ENCODE measurements at places on chromosomes 7 and 10.
A peak's percentile ranks its signal among the peaks of the same experiment; 100 is the strongest.

GRCh38 chr7:57404343-57404966, 45.5 kb upstream of the ZNF716 start:
- no peak for DNase-seq

DNA sequence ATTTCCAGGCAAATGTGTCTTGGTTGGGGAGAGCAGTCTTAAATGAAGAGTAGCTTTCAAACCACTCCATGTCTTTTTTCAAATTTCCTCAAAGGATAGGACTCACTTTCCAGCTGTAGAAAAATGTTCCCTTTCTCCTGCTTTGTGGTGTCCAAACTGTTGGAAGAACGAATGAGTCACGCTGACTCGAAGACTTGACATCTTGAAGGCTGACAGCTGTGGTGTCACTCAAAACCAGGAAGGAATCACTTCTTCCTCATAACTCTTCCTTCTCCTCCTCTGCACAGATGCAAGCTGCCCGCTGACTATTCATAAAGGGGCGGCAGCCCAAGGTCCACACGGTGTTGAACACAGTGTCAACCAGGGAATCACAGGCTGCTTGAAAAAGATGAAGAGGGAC, 19.2 kb downstream of the PLA2G12B start:
- DNase-seq: no peak

DNA sequence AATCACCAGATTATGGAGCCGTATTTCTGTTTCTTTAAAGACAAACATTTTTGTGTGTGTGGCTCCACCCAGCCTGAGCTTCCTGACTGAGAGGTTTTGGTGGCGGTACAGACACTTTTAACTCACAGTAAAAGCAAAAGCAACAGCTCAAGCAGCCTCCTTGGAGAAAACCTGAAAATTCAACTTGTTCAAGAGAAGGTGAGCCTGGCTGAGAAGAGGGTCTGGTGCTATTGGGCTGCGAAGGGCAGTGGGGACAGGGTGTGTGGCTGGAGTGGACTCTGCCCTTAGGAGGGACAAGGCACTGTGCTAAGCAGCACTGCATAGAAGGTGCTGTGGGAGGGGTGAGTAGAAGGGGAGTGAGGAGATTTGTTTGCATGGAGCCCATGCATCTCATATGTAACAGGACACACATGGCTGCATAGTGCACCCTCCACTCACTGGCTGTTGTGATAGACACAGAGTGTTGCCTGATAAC, at the start of gene GIMAP7:
GIMAP7 (plus strand) TSS at position 125 of the 475 bp plus-strand sequence. CDS start 5,103 bp downstream, outside the sequence.
- DNase-seq: peak; percentile 63

DNA sequence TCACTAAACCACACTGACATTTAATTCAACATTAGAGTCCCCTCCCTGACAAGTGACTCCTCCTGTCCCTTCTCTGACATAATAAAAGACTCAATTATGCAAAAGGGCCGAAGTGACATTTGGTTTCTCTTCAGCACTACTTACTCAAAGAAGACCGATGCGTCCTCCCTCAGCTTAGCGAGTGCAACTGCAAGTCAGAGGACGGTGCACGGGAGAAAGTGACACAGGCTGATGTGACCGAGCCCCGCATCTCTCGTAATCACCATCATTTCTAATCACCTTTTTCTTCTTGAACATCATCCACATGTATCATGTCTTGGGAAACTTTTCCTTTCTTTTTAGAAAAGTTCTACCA, 155.7 kb downstream of the TCERG1L start:
- DNase-seq: no peak

DNA sequence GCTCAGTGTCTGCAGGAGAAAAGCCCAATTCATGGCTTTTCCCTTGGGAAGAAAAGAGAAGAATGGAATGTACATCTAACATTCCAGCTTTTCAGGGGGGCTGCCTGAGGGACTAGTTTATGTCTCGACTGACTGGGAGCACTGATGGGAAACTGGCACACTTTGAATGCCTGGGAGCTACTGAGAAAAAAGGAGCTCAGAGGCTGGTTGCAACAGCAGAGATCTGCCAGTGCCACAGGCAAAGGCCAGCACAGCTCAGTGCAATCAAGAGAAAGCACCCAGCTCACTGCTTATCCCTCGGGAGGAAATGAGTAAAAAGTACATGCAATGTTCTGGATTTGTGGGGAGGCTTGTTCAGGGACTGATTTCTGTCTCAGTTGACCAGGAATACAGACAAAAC, 226.2 kb downstream of the COBL start:
- no peak for DNase-seq

- no peak for DNase-seq
Measured at GRCh38 chr10:131579251-131580071, 267.9 kb upstream of the TCERG1L start.

DNA sequence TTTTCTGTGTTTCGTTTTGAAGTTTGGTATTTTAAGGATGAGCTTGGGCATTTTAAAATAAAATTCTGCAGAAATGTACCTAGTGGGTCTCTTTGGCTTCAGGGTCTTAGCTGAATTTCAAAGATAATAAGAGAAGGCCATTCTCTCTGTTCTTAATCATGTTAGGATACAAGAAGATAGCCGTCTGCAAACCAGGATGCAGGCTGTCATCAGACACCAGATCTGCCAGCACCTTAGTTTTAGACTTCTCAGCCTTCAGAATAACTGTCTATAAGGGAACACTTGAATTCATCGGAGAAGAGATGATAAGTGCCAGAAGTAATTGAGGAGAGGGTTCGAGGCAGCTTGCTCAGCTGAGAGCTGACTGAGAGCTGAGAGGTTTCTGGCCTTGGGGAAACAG, 202.1 kb downstream of the REEP3 start:
- no peak for DNase-seq

- DNase-seq: no peak
Measured at GRCh38 chr10:107741971-107742370, 577.5 kb upstream of the SORCS1 start.

GRCh38 chr10:103724771-103725170, 130.6 kb downstream of the SH3PXD2A start:
- no peak for DNase-seq

DNA sequence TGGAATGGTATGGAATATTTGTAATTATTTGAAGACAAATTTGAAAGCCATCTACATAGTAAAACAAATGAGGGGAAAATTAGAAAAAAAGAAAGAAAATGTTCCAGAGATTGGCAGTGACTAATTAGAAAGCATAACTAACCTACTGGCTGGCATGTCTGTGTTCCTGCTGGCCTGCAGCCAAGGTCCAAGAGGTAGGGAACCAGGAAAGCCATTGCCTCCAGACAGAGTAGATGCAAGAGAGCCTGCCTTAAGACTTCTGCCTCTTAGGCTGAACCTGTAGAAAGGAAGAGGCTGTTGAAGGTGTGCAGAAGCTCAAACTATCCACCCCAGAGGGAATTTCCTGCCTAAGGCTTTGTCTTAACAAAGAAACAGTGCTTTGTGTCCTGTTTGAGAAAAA, 982.0 kb downstream of the SORCS1 start:
- no peak for DNase-seq

GRCh38 chr10:73163096-73163495, 4.7 kb downstream of the ECD start:
- DNase-seq: no peak

- DNase-seq: no peak
Measured at GRCh38 chr10:3727268-3727667, 57.7 kb downstream of the KLF6 start.

- no peak for DNase-seq
Measured at GRCh38 chr7:141788296-141788695, 1.7 kb upstream of the TAS2R5 start.

DNA sequence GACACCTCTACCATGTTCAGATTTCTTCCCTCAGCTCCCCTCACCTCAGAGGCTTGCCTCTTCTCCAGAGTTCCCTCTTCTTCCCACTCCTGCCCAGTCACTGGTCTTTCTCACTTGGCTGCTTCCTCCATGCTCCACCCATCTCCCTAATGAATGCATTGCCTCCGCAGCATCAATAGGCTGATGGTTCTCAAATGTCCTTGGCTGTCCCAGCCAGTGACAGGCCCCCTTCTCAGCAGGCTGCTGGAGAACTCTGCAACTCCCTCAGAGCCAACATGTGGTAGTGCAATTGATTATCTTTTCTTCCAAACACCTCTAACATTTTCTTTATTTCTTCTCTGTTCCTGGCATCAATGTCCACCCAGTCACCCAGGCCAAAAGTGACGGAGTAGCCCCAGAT, 218.2 kb downstream of the RELN start:
- no peak for DNase-seq

- no peak for DNase-seq
Measured at GRCh38 chr10:101295261-101295660, 58.7 kb upstream of the BTRC start.

GRCh38 chr10:22682237-22683139, 31.9 kb downstream of the PIP4K2A start:
- peak; percentile 64 for DNase-seq

DNA sequence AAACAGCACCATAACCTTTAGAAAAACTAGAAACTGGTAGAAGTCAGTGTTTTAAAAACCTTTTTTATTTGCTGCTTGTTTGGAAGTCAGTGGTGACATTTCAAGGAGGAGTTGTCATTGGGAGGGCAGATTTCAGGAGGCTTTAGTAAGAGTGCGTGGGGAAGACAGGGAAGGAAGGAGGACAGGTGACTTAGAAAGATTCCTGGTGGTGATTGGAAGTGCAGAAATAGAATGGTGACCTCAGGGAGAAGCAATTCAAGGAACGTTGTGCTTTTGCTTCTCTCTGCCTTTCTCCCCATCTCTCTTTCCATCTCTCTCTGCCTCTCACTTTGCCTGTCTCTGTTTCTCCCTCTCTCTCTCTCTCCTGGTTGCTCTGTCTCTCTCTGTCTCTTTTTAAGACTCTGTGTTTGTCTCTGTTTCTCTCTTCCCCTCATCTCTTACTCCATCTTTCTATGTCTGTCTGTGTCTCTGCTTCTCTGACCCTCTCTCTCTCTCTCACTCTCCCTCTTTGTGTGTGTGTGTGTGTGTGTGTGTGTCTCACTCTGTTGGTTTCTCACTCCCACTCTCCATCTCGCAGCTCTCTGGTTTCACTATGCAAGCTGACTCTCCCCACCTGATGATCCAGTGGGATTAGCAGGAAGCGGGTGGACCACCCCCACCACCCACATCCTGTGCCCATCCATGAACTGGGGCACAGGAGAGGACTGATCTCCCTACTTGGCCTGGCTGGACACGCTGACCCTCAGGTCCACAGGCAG, 10.9 kb upstream of the PFKP start:
- DNase-seq: no peak

GRCh38 chr10:79112881-79113431, 44.2 kb downstream of the ZMIZ1 start:
- DNase-seq: no peak

DNA sequence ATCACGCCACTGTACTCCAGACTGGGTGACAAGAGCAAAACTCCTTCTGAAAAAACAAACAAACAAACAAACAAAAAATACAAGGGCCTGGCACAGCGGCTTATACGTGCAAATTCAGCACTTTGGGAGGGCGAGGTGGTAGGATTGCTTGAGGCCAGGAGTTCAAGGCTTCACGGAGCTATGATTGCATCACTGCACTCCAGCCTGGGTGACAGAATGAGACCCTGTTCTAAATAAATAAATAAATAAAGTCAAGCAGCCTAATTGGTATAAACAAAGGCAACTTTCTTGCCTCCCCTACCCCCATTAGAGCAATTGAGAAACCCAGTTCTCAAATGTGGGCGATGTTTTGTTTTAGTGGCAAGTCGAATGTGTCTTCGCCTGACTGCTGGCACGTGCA, 26.3 kb upstream of the KPNA7 start:
- no peak for DNase-seq

Measured in activated gamma-delta T cell treated with Interleukin-2 at 50 U/mL for 16 hours (primary cell).